D341Med (cell line): ENCODE measurements at places on chromosomes 12 and 14.
A peak's percentile ranks its signal among the peaks of the same experiment; 100 is the strongest.

DNA sequence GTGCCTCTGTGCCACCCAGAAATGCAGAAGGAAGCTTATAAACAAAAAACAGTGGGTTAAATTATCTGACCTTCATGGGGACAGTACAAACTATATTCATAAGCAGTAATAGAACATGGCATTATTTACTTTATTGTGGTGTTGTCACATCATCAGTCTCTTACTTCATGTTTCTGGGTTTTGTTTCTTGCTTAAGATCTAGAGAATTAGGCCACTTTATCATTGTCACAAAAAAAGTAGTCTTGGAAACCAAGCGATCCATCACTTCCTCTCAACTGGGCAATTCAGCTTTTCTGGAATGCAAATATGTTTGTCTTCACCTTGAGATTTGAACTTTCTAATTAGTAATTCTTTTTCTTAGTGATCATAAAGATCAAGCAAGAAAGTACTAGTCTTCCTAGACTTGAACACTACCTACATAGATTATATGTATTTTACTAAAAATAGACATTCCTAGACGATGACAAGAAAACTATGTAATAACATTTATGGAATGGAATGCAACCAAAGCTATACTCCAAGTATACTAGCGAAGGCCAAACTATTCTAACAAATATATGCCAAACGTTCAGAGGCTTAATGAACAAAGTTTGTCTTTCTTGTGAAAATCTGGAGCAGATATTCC lies 363.4 kb downstream of the DAD1 start:
- no peak for DNase-seq

DNA sequence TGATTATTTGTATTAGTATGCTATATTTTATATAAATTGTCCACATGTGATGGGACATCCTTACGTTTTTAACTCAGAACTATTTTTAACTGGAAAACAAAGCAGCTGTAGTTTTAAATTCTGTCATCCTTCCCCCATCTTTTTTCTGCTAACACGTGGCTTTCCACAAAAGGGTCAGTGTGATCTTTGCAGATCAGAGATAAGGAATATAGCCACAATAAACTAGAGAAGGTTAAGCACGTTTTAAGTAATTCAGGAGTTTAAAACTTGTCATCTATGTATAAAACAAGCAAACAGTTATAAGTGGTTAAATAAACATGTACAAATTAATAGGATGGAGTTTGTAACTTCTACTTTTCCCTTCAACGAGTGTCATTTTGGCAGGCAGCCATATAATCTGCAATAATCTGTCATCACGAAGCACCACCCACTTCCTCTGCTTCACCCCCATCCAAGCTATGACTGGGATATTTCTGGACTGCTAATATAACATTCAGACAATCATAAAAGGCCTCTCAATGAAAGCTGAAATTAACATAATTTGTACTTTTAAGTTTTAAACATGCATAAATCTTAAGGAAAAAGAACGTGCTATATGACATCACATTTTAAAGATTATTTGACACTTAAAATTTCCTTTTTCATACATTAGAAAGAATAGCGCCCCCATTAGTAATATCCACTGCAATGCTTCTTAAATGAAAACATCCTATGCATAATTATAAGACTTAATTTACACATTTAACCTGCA lies 15.3 kb downstream of the TAOK3 start:
- no peak for DNase-seq

GRCh38 chr12:123271001-123271668 lies 521 bp downstream of the CDK2AP1 start:
- peak; percentile 95 for DNase-seq

DNA sequence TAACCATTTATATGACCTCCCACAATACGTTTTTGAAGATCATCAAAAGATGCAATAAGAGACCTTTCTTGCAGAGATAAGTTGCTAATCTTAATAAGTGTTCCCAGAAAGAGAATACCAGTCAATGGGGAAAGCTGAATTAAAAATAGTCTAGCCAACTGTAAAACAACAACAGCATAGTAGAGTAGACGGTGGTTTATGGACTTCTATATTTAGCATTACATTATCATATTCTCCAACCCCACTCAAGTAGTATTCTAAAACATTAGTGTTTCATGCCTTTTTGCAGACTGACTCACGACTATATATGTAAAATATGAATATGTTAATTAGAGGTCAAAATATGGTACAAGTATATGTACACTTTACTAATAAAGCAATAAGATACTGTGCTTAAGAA lies 218.9 kb downstream of the MED13L start:
- DNase-seq = no peak

DNA sequence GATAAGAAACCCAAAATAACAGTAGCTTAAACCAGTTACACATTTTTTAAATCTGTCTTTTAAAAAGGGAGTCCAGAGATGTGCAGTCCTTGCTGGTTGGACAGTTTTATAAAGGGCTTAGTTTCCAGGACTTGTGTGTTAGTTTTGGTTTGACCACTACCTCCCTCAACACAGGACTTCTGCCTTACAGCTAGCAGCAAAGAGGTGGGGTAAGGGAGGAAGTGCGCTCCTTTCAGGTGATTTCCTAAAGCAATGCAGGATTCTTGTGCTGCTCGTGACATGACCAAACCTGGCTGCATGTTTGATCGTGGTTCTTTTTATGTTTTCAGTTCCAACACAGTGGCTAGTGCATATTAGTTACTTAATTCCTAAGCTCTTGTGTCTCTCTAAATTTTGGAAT lies 266.2 kb downstream of the TMTC2 start:
- DNase-seq = no peak

GRCh38 chr12:52523824-52524223 lies 3.6 kb upstream of the KRT5 start:
- DNase-seq = peak; percentile 5

GRCh38 chr12:25501549-25501948 lies 51.5 kb downstream of the LMNTD1 start:
- DNase-seq = no peak

DNA sequence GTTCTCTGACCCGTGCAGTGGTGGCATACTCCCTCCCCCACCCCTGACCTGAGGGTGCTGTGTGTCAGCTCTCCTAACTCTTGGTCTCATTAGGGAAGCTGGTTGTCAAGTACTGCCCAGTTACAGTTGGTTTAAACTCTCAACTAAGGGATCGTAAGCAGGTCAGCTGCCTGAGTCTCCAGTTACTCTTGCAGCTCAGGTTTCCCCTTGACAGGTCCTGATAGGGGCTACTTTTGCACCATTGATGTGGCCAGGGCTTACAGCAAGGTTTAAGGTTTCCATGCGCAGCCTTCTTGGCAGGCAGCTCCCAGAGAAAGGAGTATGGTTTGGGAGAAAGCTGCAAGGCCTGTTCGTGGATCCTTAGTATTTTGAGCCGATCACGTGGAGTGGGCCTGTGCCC lies 74.5 kb downstream of the ETV6 start:
- no peak for DNase-seq

DNA sequence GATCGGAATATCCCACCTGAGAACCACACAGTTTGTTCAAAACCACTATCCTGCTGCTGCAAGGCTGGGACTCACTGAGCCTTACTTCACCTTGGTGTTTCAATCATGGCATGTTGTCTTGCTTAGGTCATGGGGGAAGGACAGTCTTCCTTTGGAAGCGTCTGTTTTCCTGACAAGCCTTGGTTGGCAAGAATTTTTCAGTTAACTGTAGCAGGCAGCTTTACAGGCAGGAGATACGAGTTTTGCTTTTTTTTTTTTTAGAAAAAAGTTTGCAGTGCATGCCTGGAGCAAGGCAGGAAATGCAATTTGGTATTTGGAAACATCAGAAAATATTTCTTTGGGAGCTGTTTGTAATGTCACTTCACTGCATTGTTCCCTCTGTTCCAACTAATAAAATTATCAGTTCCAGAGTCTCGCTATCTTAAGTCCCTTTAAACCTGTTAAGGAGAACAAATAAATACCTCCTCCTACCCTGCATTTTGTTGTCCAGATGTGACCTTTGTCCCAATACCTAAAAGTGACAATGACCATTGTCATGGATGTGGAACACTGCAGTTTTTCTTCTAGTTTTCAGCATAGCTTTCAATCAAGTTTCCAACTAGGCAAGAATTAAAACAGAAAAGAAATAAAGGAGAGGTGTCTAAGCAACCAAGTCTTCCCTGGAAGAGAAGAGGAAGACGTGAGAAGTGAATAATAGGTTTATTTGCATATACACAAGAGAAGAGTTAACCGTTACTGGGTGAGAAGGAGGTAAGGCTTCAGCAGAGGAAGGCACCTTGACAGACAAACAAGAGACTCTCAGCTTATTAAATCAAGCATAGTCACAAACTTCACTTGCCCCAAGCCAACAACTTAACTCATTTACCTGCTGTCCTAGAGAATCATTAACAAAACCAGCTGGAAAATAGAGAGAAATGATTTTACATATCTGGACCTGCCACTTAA lies 71.4 kb upstream of the ACTN1 start:
- DNase-seq = no peak

DNA sequence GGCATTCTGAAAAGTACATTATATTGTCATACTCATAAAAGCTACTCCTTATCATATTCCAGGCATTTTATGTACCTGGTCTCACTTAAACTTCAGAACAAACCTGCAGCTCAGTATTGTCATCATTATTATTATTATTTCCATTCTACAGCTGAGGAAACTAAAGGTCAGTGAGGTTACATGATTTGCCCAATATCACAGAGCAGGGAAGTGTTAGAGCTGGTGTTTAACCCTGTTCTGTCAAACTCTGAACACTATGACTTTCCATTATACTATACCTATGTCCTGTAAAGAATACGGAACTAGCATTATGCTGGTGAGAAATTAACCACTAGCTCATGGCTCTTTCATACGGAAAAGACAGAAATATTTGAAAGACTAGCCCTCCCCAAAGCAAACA lies 56.4 kb downstream of the STON2 start:
- DNase-seq = no peak

DNA sequence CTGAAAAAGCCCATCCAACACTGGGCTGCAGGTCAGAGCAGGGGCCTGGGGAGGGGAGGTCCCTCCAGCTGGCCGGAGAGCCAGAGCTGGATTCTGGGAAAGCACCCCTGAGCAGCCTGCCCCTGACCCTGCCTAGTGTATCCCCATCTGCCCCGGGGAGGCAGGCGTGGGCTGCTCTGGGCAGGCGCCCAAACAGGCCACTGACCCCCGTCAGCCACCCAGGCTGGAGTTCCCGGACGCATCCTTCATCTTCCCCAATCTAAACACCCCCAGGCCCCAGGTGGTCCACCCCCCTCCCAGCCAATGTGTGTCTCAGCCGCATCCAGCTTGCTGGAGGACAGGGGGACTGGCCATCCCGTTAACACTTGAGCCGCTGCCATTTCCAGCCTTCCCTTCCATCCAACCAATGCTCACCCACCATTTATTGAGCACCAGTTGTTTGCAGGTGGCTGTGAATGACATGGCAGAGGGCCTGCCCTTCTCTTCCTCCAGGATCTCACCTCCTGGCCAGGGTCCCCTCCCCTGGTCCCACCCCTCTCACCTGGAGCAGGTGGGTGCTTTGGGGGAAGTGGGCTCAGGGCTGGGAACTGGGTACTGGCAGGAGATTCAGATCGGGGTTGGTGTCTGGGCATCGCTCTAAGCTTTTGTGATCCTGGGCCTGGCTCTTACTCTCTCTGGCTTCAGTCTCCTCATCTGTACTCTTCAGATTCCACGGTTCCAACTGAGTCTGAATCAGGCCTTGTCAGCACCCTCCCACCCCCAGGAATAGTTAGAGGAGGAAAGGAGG lies 743 bp upstream of the DTX1 start:
- DNase-seq = no peak

DNA sequence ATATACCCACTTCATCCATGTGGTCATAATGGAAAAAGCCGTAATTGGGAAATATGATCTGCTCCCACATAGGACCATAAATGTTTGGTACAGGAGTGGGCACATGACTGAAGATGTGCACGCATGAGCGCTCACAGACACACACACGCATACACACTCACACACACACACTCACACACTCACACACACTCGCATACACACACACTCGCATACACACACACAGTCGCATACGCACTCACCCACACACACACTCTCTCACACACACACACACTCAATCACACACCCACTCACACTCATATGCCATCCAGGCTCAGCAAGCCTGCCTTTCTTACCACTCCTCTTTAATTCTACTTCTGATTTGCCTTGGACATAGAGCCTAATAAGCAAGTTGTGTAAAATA lies 45.6 kb upstream of the EGLN3 start:
- DNase-seq = no peak

DNA sequence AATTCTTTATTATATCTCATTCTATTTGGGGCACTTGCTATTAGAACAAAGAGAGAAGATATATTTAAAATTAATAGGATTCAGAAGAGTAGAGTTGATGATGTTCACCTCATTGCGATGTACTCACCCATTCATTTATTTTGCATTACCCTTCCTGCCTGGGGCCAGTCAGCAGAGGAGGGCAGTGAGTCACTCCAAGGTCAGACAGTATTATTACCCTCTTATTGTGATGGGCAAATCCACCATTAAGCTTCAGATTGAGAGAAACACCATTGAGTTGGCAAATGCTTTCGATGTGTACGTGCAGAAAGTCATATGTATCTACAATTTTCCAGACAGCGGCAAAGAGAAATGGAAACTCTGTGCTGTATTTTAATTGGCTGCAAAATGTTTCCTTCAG lies 134.2 kb downstream of the BICD1 start:
- no peak for DNase-seq

DNA sequence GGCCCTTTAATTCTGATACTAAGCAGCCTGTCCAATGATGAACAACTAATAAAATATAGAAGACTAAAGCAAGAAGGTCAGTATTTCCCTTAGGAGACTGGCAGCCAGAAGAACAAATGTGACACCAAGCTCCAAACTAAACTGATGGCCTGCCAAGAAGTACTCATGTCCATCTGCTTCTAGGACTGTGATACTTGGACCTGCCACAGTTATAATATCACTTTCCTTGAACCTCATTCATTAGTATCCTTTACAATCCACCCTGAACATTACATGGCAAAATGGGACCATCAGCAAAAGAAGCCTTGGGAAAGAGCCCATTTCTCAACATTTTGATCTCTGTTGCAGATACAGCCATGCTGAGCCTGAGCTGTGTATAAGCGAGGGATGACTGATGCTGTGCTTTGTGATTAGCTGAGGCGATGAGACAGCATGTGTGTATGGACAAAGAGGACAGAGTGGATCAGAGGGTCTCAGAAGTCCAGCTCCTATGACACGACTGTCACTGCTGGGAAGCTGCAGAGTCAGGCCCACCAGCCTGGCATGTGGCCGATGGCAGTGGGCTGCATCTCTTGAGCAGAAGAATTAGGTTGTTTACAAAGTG lies 73.9 kb downstream of the TGFB3 start:
- no peak for DNase-seq

DNA sequence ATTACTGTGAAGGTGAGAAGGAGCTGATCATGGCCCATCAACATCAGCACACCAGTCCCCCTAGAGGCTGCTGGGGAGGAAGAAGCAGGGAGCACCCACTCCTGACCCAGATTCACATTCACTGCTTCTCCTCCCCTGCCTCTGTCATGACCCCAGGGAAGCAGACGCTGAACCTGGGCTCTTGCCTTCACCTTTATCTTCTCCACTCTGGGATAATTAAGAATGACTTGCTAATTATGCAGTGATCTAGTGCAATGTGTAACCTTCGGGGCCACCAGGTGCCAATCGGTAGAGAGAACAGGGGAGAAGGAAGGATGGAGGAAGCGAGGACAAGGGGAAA lies 44.4 kb upstream of the IQSEC3 start:
- no peak for DNase-seq
